ENCODE measurements at places on chromosomes 2 and 18.

DNA sequence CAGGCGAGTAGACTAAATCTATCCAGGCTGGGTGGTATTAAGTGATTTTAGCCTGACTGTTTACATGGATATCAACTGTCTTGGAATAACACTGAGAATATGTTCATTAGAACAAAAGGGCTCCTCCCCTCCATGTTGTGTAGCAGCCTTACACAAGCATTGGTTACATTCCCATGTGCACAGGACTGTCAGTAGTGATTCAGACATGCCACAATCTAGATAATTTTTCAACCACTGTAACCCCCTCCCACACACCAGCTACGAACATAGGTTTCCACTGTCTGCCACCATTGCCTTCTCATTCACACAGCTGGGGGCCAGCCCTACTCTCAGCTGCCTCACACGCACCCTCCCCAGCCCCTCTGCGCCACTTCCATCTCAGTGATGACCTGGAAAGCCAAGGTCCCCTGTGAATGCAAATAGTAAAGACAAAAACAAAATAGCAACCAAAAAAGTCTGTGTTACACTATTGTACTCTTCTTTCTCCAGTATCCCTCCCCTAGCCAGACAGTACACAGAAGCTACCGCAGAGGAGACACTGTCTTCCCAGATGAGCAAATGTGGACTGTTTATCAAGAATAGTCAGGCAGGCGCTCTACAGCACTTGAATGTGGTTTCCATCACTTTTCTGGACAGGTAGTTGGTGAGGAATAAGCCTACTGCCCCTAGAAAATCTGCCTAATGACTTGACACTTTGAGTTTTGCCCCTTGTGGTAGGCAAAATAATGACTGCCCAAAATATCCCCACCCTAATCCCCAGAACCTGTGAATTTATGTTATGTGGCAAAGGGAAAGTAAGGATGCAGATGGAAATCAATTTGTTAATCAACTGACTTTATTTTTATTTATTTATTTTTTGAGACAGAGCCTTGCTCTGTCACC is 27.9 kb upstream of the TYMS start:
- no peak for DNase-seq

GRCh38 chr2:188596054-188596453 is 304.4 kb downstream of the GULP1 start:
- no peak for DNase-seq

- DNase-seq, result no peak
These were observed 32.1 kb downstream of the REEP1 start for GRCh38 chr2:86305195-86305914.

DNA sequence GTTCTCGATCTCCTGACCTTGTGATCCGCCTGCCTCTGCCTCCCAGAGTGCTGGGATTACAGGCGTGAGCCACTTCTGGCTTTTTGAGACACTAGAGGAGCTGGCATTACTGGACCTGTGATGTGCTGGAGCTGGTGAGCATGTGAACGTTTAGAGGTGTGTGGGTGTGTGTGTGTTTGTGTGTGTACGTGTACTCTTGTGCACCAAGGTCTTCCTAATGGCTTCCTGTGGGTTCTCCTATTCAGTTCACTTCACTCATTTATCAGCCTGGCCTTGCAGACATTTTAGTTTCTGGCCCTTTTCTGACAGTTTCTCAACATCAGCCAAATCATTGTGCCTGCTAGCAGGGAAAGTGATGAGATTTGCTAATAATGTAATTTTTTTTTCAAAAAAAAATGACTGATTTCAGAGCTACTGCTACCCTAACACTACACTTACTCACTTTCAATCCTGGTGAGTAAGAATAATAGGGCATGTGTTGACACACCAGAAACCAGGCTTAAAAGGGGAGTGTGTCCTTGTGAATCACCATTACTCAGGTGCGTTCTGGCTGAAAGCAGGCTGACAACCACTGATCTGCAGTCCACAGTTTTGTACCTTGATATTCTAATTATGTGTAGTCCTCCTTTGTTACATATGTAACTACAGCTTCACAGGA is 41.0 kb upstream of the ACTR3 start:
- no peak for DNase-seq

DNA sequence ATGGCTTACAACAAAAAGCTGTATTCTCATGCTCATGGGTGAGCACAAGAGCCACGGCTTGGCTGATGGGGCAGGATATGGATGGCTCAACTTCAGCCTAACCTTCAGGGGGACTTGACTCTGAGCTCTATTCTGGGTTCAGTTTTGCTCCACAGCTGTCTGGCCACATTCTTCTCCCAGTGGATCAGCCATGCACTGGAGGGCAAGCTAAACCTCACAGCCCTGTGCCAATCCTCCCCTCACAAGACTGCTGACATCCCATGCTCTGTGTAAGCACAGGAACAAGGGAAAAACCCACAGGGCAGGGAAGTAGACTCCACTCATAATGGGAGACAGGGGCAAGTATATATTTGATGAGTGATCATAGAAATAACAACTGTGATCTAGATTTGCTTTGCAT is 35.6 kb downstream of the COPS8 start:
- no peak for DNase-seq

- DNase-seq, result no peak
These were observed 660.7 kb downstream of the DSC3 start for GRCh38 chr18:30381826-30382225.

- DNase-seq, result no peak
These were observed 630.5 kb upstream of the FANCL start for GRCh38 chr2:58871469-58872142.

- DNase-seq, result no peak
These were observed 69.1 kb downstream of the PDK1 start for GRCh38 chr2:172624996-172625395.

DNA sequence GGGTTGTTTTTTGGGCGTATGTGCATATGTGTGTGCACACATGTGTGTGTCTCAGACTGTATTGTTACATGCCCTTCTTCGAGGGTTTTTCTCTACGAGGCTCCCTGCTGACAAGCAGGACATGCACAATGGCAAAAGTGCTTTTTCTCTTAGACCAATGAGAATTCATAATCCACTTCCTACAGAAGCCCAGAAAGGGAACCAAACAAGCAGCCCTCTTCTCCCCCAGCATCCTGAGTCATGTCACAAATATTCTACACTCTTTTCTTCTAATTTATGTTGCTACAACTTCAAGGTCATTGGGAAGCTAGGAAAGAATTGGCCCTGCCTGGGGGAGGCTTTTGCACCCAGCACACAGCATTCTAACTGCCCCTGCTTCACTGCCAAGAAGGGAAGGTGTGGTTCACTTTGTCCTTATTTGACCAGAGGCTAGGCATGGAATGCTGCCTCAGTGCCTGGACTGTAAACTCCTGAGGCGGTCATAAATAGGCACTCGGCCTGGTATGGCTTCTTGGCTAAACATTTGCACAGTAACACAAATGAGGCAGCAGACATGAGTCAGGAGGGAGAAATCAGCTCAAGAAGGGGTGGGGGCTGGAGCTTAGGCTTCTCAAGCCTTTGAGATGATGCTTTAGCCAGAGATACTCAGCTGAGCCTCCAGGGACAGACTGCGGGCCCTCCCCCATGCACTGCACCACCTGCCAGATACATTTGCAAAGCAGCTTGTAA is 92.7 kb upstream of the KLF7 start:
- no peak for DNase-seq

DNA sequence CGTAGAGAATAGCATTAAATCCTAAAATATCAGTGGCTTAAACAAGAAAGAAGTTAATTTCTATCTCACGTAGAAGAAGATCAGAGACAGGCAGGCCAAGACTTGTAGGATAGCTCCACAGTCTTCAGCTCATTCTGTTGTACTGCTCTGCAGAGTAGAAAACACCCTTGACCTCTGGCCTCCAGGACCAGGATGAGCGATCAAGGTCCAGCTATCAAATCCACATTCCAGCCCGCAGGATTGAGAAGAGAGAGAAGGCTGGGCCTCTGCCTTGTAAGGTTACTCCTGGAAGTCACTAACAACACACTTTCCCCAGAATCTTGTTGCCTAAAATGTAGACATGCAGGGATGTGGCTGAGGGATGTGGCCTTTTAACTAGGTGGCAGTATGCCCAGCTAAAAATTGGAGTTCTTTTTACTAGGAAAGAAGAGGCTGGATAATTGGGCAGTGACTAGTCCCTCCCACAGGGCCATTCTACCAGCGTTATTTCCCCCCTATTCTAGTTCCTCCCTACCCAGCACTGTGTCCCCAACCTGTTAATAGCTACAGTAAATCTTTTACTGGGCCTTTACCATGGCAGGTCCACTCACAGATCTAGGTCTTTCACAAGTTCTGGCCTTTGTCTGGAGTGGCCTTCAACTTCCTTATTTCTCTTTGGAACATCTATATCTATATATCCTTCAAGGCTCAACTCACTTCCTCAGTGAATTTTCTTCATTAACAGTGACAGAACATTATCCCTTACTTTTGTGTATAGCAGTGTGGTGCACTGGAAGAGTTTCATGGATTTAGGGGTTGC is 165.0 kb downstream of the DIS3L2 start:
- DNase-seq, result no peak

GRCh38 chr2:234673961-234674759 is 177.3 kb upstream of the ARL4C start:
- DNase-seq, result no peak

GRCh38 chr2:236607471-236608187 is 38.0 kb downstream of the ACKR3 start:
- no peak for DNase-seq

GRCh38 chr18:60485201-60485600 is 112.6 kb upstream of the MC4R start:
- no peak for DNase-seq

DNA sequence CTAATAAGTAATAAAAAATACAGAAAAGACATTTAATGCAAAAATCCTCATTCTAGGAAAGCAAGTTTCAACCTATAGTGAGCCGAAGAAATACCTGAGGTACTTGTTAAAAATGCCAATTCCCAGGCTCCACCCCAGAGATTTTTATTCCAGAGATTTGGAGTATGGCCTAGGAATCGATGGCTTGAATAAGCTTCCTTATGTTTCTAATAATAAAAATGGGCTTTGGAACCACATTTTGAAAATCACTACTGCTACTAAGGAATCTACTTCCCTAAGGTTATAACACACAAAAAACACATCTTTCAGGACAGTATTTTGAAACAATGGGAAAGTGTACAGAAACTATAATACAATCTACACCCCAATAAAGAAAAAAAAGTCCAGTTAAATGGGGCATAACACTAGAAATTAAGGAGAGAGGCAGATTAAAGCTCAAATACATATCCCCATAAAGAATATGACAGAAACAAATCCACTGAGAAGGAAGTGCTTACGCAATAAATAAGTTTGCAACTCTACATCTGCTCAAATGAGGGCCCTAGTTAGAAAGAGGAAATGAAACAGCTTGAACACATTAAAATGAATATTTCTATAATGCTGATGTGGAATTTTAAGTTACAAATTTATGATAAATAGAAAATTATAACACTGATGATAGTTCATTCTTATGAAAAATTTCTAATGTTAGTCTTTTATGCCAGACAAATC is 103.7 kb downstream of the EPB41L3 start:
- no peak for DNase-seq

DNA sequence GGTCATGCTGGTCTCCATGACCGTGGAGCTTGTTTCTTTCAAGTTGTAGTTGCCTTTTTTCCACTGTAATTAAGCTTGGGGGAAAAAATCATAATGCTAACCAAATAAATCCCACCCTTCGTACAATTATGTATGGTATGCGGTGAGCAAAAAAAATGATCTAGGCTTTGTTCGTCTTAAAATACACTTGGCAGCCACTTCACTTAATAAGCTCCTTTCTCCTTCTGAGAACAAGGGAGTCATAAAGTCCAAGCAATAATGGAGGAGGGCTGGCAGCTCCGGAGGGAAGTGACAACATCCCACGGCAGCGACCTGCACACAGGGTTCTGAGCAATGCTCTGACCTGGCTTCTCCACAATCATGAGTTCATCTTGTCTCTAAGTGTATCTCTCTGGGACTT is 91.2 kb upstream of the KLHL29 start:
- no peak for DNase-seq

DNA sequence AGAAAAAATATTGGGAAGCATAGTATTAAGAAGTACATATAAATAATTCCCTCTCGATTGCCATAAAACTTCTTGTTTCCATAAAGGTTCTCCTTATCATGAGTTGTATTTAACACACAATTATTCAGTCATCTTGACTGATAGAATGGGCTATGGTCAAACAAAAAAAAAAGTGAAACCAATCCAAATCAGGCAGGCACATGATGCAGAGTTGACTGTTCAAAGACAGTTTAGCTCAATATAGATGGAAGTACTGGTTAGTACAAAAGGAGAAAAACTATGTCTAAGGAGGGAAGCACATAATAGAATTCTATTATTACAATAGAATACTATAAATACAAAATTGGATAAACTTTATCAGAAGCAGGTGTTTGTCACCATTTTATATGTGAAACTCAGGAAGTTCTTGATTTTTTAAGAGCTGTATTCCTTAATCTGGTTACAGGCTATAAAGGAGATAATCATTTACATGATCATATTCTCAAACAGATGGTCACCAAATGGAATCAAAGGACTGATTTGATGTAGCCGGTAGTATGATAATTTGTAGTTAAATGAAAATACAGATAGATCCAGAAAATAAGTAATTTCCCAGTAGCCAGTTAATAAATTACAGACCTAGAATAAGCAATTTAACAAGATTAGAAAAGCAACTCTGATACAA is 18.2 kb upstream of the CALCRL start:
- DNase-seq, result no peak

DNA sequence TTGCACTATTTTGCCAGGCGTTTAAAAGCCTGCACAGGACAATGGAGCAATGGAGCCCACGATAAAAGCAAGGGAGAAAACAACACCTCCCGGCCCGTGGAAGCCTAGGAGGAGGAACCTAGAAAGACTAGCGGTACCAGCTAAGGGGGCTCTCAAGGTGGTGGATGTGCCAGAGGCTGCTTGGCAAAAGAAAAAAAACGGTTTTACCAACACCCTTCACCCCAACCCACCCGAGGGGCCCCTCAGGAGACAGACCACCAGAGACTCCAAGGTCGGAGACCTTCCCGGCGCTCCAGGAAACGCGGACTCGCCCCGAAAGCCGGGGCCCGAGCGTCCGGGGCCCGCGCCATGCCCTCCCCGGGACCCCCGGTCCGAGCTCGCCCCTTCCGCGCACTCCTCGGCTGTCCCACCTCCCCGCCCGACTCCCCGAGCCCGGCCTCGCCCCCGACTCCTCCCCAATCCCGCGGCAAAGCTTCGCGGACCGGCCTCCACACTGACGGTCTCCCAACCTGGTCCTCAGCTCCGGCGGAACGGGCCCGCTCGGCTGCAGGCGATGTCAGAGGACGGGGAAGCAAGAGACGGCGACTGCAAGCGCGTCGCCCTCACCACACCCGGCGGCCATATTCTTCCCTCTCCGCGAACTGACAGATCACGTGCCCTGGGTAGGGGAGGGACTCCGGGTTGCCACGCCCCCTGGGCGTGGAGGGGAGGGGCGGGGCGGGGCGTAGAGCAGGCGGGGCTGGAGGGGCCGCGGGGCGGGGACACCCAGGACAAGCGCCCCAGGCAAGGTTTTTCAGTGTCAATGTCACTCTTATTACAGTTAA is at the start of gene KIDINS220:
TSS of gene KIDINS220 (minus strand) at position 643 of the 824 bp plus-strand sequence. CDS start 10,520 bp downstream, outside the sequence.
- no peak for DNase-seq

Measured in cortex of kidney (tissue), 1 donor.